ENCODE measurements at places on chromosomes 12 and 14.

GRCh38 chr12:66074561-66074960 is 56.0 kb downstream of the LLPH start:
- DNase-seq, result no peak

GRCh38 chr14:90544566-90544965 is 147.7 kb downstream of the CALM1 start:
- no peak for DNase-seq

DNA sequence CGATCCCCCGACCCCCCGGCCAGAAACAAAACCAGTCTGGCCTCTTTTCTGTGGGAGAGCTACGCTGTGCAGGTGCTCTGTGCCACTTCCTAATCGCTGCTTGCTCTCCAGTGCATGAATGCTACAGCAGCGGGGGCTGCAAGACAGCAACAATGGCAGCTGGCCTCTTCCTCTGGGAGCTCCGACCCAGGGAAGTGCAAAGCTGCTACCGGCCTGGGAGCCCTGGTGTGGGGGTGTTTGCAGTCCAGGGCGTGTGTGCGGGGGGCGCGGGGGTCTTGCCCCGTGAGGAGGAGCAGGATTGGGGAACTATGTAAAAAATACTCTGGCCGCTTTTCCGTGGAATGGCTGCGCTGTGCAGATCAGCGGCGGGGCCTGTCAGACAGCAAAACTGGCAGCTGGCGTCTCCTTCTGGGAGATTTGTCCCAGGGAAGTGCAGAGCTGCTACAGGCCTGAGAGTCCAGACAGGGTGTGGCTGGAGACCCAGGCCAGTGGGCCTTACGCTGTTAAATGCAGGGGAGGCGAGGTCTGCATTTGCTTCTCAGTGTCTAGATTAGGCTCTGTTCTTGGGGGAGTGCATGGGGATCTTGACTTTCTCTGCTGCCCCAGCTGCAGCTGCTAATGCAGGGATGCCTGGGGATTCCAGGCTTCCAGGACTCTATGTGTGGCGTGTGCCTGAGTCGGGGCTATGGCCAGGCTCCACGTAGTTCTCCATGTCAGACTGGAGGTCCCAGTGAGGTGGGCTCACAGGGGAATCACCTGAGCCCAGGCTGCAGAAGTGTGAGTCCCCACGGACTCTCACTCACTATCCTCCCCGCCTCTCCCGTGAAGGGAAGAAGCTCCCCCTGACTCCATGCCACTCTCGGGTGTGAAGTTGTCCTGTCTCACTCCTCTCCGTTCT is 344.5 kb downstream of the AEBP2 start:
- no peak for DNase-seq

GRCh38 chr14:49594347-49595091 is 4.2 kb upstream of the LRR1 start:
- DNase-seq, result no peak

DNA sequence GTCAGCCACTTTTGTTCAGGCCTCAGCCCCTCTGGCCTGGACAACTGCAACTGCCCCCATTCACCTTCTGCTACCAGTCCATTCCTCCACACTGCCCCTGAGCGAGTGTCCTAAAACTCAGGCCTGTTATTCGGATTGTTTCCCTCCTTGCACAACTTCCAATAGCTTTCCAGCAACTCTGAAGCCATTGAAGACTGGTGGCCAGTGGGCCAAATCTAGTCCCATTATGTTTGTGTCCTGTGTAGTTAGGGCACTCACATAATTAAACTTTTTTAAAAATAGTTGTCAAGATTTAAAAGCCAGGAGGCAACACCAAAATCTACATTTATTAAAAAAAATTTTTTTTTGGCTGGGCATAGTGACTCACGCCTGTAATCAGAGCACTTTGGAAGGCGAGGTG is 17.8 kb upstream of the FIGNL2 start:
- DNase-seq, result no peak

- DNase-seq, result no peak
These were observed 21.5 kb upstream of the KIF26A start for GRCh38 chr14:104116756-104117340.

- DNase-seq, result no peak
These were observed 2.9 kb downstream of the NFKBIA start for GRCh38 chr14:35401422-35402265.

DNA sequence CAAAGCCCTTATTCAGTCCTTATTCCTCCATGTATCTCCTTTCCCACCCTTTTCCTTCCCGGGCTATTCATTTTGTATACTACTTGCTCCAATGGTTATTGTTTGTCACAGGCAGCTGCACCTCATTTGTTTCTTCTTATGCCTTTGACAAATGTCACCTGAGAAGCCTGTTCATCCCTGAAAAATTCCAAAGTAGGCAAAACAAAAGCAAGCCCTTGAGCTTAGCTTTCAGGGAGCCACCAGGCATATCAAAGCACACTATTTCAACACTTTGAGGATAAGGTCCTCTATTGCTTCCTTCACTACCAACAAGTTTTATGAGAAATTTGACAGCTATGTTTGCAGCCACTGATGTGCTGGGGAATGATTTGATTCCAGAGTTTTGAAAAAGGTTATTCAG is 738.7 kb upstream of the LMO3 start:
- no peak for DNase-seq

DNA sequence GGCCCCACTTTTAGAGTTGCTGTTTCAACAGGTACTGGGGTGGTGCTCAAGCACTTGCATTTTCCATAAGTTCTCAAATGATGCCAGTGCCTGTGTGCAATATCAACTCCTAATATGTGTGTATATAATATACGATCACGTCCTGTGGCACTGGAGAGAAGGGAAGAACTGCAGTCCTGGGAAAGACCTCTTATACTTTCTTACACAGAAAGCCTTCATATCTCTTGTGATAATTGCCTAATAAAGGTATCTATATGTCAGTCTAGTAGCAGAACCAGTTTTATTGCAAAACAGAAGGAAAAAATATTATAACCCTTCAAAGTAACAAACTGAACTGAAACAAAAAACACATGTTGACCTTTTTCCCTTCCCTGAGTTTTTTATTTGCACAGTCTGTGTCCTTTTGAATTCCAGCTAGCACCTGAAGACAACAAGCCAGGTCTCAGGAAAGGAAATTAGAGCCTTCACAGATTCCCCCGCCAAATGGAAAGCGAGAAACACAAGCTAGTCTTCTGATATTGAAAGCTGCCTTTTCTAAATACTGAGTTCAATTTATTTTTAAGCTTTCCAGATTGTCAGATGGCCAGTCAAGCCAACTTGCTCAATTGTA is 44.4 kb downstream of the IGF1 start:
- DNase-seq, result no peak

DNA sequence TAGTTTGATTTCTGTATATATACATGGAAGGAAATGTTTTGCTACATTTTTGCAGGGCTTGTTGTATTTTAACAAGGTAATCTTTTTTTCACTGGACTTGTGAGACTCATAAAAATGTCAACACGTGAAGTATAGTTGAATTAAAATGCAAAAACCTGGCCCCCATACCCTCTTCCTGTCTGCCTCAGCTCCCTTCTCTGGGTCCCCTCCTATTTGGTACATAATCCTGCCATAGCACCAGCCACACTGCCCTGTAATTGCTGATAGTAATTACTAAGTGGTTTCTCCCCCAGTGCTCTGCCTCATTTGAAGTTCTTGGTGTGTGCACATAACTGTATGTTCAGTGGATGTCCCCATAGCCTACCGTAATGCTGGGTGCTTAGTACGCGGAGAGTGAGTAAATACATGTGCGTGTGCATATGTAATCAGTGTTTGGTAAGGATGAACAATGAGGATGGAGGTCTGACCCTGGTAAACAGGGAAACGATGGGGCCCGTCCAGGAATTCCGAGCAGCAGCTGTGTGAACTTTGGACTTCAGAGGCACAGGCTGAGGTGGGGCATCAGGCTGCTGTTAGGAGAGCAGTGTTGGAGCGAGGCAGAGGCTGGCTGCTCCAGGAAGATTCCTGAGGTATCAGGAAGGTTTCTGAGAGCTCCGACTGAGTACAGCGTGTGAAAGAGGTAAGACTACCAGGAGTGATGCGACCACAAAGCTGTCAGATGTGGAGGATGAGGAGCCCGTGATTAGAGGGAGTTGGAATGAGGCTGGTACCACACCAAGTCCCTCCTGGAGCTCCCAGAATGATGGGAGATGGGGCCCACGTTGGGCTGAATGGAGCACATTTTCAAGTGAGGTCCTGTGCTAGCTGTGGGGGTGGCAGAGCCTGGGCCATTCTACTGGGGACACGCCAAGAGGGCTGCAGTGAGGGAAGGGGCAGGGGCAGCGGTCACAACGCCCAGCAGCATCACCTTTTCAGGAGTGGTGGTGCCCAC is 106.8 kb downstream of the PELI2 start:
- DNase-seq, result no peak

DNA sequence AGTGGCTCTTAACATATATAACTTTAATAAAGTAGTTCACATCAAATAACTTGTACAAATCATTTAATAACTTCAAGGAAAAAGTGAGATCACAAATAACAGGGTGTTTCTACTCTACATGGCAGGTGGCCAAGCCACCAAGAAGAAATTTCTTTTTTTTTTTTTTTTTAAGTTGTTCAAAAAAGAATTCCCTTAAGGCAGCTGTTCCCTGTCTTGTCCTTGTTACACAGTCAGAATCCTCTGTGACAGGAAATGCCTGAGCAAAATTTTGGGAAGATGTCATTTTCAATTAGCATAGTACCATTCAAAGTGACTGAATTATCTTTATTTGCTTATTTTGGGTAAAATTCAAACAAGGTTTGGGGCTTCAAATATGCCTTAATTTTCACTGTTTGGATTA is 79.4 kb downstream of the LIN7A start:
- DNase-seq, result no peak

DNA sequence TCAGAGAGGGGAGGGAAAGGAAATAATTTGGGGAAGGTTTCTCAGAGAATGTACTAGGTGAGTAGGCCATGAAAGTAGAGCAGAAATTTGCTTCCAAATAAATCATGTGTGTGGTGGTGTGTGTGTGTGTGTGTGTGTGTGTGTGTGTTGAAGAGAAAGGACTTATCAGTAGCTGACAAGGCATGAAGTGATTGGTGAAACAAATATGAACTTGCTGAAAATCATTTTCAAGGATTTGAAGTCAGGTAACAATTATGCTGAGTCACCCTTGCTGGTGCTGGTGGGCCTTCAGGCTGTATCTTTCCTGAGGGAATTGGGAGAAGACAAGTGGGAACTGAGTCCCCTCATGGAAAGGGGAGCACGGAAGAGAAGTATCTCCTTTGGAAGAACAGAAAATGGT is 55.5 kb downstream of the HSD17B6 start:
- no peak for DNase-seq

DNA sequence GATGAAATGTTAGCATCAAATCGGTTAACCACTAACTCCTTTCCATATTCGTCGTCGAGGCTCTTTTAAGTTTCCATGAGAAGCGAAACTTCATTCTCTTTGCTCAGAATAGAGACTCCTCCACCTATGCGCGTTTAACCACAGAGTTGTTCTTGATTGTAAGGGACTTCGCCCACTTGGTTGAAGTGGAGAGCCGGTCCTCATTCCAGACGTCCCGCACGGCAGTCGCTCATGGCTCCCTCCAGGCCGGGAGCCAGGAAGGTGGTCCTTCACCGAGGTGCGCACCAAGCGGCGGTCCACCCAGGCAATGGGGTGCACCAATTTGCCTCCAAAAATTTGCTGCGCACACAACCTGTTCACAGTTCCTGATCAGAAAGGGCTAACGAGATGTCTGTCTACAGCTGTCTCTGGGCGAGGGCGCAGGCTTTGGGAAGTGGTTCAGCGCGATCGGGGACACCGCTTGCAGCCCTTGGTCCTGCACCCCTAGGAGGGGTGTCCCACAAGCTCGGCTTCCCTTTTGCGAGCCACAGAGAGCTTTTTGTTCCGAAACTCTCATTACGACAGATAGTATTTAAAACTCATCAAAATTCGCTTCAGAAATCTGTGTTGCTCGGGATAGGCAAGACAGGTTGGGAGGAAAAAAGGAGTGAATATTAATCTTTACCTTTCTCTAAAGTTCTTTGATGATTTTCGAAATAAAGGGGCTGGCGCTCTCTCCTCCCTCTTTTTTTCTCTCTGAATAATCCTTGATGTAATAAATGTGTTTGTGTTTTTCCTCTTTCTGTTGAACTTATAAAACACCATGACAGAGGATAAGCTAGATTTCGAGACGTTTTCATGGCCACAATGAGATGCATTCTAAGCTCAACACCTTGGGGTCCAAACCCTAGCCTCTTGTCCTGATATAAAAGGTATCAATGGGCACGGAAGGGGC is 6.4 kb upstream of the ALX1 start:
- DNase-seq, result no peak

GRCh38 chr12:30926243-30927221 is at the start of gene TSPAN11:
Gene TSPAN11 (plus strand): TSS chr12:30926748. CDS start chr12:30953992, 27,244 bp downstream.
- peak; percentile 39 for DNase-seq

GRCh38 chr12:26196421-26196716 is 996 bp downstream of the SSPN start:
- no peak for DNase-seq

- DNase-seq, result no peak
These were observed 70.4 kb upstream of the BTG1 start for GRCh38 chr12:92216092-92216491.

- DNase-seq, result no peak
These were observed 74.1 kb upstream of the SLC38A2 start for GRCh38 chr12:46446645-46447044.

- DNase-seq, result no peak
These were observed 154.7 kb downstream of the APAF1 start for GRCh38 chr12:98799822-98800221.

- DNase-seq, result no peak
These were observed 39.1 kb upstream of the USP15 start for GRCh38 chr12:62221107-62221506.

All from fibroblast of skin of left quadriceps (primary cell).